ENCODE measurements at places on chromosomes 2 and 18. TPM values are rescaled to one million over a fixed set of nuclear protein-coding genes. Genes with fewer than 3 reads are reported as not detected.

DPP4 gene
- total RNA-seq, result 11.7 TPM

SEPTIN2 gene
- total RNA-seq, result 372 TPM

DCDC2C gene
- total RNA-seq, result not detected

MSTN gene
- not detected for total RNA-seq

SPR gene
- 49.0 TPM for total RNA-seq

MDH1B gene
- 3.3 TPM for total RNA-seq

GALNT1 gene
- total RNA-seq, result 59.7 TPM

ABCG8 gene
- total RNA-seq, result not detected

EVX2 gene
- total RNA-seq, result not detected

AKAIN1 gene
- not detected for total RNA-seq

RFX8 gene
- 2.6 TPM for total RNA-seq

ABCA12 gene
- not detected for total RNA-seq

PJVK gene
- total RNA-seq, result 2.4 TPM

SPC25 gene
- total RNA-seq, result not detected

KATNAL2 gene
- 7.8 TPM for total RNA-seq

RIT2 gene
- not detected for total RNA-seq
